GM03348 (cell line): ENCODE measurements at places on chromosomes 1 and 21.
A peak's percentile ranks its signal among the peaks of the same experiment; 100 is the strongest.

DNA sequence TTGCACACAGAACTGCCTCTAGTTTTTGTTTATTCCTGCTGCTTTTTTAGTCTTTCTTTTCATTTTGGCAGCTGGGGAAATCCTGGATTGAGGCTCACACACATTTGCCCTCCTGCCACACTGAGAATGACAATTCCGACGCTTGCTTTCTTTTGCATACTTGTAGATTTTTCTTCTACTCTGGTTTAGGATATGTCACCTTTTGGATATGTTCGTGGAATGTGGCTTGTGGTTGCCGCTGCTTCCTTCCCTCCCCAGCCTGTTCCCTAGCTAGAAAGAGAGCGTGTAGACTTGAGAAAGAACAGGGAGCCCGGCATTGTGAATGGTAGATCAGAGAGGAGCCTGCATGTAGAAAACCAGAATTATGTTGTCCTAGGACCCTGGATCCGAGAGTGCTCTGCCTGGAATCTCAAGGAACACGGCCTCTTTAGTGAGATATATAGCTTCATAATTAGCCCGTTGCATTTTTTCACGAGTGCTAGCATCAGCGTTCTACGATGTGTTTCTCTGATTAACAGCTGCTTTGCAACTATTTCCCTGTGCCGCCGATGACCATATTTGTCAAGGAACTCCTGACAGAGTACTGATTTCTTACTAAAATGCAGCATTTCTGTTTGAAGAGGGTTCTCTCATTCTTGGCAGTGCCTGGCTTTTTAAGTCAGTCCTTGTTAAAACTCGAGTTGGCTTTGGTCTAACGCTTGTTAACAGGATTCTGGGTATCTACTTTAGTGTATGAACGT lies 56.2 kb downstream of the PEX14 start:
- peak; percentile 22 for DNase-seq

DNA sequence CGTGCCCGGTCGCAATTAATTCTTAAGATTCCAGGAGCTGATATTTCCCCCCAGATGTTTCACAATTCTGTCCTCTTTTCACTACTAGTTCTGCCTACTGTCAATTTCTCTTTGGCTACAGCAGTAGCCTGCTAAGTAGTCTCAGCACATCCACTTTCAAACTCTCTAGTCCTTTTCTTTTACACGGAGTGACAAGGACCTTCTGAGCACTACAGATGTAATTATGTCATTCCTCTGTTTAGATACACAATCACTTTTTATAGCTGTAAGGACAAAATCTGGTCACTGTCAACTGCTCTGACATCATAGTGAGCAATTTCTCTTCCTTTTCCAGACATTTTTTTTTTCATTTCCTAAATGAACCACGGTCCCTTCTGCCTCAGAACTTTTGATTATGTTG lies 421.7 kb upstream of the CHRM3 start:
- no peak for DNase-seq

DNA sequence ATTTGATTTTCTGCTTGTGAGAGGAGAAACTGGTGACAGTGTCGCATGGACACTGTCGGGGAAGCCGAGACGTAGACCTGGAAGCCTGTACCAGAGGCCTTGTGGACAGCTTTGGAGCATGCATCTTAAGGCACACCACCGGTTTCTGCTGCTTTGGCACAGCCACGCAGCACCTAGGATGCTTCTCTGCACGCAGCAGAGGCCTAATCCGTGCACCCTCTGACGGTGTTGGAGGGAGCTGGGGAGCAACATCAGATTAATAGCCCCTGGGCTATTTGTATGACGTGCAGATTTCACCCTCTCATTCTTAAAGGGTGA lies 30.3 kb downstream of the TEX35 start:
- no peak for DNase-seq

- DNase-seq = no peak
Measured at GRCh38 chr21:34513129-34513675, 1.2 kb upstream of the KCNE1 start.

GRCh38 chr1:54919367-54920359 lies 32.7 kb upstream of the DHCR24 start:
- DNase-seq = no peak

- no peak for DNase-seq
Measured at GRCh38 chr1:15257309-15257708, 10.3 kb downstream of the FHAD1 start.

- peak; percentile 71 for DNase-seq
Measured at GRCh38 chr1:207499573-207499972, 3.6 kb downstream of the CR1 start.

- DNase-seq = peak; percentile 93
Measured at GRCh38 chr1:19765623-19766022, 34.1 kb downstream of the TMCO4 start.

- no peak for DNase-seq
Measured at GRCh38 chr1:2643414-2644077, 10.7 kb upstream of the MMEL1 start.

GRCh38 chr1:4591926-4592325 lies 62.5 kb upstream of the AJAP1 start:
- no peak for DNase-seq

GRCh38 chr1:22428672-22429071 lies 23.0 kb upstream of the ZBTB40 start:
- DNase-seq = peak; percentile 71

GRCh38 chr1:53639251-53639763 lies 99.7 kb downstream of the GLIS1 start:
- peak; percentile 67 for DNase-seq

DNA sequence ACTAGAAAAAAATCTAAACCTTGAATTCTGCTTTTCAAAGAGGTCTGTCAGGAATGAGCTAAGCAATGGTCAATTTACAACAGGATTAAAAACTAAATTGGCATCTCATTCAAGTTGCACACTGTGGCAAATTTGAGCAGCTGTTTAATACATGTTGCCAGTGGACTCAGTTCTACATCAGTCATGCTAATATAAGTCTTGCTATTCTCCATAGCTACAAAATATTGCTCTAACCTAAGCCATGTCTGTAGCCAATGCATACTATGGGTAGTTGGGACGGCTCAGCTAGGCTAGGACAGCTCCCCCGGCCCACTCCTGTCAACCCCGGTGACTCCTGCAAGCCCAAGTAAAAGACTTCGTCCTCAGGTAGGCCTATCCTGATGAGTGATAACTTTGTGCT lies 10.9 kb upstream of the VAV3 start:
- DNase-seq = no peak

GRCh38 chr21:20789729-20790500 lies 208.3 kb upstream of the NCAM2 start:
- DNase-seq = no peak

DNA sequence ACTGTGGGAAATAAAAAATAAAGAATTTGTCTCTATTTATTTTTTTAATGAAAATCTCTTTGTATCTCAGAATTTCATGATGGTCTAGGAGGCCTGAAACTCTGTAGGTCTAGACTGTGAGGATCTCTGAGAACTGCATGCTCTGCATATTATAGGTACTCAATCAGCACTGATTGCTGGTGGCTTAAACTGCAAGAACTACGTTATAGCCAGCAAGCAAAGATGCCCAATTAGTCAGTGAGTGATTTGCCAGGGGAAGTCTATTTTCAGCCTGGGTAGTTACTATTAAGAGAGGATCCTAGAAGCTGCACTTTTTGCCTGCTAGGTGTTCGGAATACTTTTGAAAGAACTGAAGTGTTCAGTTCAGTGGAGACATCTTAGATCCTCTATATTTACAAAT lies 87.4 kb downstream of the GPR52 start:
- no peak for DNase-seq

GRCh38 chr1:7406641-7407543 lies 364.2 kb upstream of the VAMP3 start:
- DNase-seq = no peak

- DNase-seq = no peak
Measured at GRCh38 chr1:9100471-9101043, 28.3 kb downstream of the GPR157 start.
